Uterus (tissue), 4 donors: ENCODE measurements at places on chromosomes 1 and 21. TPM values are rescaled to one million over a fixed set of nuclear protein-coding genes. Genes with fewer than 3 reads are reported as not detected.

PERM1 gene
- not detected for total RNA-seq

MEX3A gene
- 0.29 TPM for total RNA-seq

FOXO6 gene
- total RNA-seq: 3.9 TPM

SLAMF7 gene
- total RNA-seq: 0.76 TPM

GALE gene
- 15.0 TPM for total RNA-seq

DMRTA2 gene
- total RNA-seq: not detected

GRCh38 chr1:10457875-10458274, 8.0 kb downstream of the CORT start:
- DNase-seq: no peak

DNA sequence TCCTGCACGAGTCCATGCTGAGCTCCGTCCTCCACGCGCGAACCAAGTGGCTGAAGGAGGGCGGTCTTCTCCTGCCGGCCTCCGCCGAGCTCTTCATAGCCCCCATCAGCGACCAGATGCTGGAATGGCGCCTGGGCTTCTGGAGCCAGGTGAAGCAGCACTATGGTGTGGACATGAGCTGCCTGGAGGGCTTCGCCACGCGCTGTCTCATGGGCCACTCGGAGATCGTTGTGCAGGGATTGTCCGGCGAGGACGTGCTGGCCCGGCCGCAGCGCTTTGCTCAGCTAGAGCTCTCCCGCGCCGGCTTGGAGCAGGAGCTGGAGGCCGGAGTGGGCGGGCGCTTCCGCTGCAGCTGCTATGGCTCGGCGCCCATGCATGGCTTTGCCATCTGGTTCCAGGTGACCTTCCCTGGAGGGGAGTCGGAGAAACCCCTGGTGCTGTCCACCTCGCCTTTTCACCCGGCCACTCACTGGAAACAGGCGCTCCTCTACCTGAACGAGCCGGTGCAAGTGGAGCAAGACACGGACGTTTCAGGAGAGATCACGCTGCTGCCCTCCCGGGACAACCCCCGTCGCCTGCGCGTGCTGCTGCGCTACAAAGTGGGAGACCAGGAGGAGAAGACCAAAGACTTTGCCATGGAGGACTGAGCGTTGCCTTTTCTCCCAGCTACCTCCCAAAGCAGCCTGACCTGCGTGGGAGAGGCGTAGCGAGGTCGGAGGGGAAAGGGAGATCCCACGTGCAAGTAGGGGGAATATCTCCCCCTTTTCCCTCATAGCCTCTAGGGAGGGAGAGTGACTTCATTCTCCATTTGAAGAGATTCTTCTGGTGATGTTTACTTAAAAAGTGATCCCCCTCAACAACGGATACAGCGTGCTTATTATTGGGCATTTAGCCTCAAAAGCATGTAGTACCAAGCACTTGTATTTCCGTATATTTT, 991 bp downstream of the PRMT6 start:
- peak; percentile 37 for DNase-seq

GRCh38 chr1:39905172-39905571, 3.5 kb upstream of the MYCL start:
- no peak for DNase-seq

DNA sequence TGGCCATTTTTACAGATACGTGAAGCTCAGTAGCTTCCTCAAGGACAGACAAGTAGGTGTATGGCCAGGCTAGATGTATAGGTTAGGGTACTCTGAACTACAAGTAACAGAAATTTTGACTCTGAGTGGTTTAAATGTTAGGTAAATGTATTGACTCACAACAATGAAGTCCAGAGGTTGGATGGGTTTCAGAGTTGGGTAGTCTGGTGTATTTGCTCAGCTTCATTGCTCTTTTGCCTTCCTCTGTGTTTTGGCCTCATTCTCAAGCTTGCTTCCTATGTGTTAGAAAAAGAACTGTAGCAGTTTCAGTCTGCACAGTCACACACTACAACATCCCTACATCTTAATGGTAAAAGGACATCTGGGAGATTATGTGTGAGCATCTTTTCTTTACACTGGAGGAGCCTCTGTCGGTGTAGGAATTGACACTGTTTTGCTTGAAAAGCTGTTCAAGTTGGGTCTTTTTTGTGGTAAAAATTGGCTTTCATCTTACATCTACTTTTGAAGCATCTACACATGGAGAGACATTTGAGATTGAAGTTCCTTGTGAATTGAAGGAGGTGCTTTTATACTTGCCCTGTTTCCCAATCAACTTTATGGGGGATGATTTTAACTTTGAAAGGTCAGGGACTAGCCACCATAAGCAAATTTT, 64.4 kb downstream of the MAST2 start:
- DNase-seq: no peak

GRCh38 chr1:107702946-107703571, 261.9 kb downstream of the VAV3 start:
- DNase-seq: no peak

GRCh38 chr1:156148216-156148615, 5.2 kb upstream of the SEMA4A start:
- DNase-seq: no peak

DNA sequence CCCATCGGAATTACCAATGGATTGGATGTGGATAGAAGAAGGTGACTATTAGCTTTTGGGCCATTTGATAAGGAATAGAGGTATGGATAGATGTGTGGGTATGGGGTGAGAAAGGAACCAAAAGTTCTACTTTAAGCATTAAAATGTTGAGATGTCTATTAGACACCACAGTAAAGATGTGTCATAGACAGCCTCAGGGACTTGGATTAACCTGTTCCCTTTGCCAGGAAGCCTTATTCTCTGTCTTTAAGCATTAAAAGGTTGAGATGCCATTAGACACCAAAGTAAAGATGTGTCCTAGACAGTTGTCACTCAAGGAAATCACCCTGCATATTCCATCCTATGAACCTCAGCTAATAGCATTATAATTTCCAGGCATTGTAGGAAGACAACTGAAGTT, 11.0 kb upstream of the DENND1B start:
- no peak for DNase-seq

DNA sequence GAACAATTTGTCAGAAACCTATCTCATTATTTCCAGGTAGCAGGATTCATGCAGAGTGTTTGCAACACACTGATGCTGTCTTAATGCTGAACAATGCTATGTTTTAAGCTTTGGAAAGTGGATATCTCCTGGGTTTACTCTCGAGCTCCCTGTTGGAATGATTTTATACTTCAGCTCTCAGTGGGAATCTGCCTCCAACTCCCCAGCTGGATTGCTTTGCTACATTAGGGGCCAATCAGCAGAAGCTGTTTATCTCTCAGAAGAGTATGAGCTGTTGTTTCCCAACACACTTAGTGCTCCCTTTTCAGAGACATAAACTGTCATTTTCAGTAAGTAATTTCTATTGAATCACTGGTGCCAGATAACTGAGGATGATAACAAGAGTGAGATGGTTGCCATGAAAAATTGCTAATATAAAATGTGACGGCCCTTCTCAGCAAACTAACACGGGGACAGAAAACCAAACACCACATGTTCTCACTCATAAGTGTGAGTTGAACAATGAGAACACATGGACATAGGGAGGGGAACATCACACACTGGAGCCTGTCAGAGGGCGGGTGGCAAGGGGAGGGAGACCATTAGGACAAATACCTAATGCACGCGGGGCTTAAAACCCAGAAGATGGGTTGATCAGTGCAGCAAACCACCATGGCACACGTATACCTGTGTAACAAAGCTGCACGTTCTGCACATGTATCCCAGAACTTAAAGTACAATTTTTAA, 265.9 kb upstream of the RUNX1 start:
- no peak for DNase-seq

DNA sequence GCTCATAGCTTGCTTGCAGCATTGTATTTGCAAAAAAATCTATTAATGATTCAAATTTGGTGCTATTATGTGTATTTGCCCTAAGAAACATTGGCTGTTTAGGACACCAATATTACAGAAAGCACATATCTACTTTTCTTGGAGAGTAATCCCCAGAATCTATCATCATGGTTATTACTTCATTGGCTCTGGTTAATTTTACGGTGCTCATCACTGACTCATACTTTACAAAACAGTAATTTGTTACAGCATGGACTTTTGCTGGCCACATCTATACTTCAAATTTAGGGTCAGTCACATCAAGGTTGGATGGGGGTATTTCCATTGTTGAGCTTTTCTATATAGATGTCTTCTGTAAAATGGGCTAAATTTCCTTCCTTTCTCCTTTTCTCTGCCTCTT, 45.7 kb downstream of the SH3GLB1 start:
- DNase-seq: no peak

DNA sequence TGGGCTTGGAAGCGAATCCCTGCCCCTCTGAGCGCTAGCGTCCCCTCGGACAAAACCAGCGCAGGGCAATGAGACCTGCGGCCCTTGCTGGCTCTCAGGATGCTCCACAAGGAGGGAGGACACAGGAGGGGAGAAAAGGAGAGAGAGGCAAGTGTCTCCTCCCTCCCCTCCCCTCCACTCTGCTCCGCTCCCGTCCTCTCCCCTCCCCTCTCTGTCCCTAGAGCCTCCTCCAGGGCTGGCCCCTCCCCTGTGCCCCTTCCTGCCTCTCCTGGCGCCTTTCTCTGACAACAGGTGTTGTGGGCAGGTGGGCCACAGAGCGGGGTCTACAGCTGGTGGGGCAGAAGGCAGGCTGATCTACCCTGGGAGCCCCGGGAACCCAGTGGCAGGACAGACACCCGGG, 35.2 kb downstream of the TP73 start:
- no peak for DNase-seq

GRCh38 chr1:999725-1000356, at the start of gene HES4:
Gene HES4, minus strand, starts transcription at chr1:1000097. Its CDS starts 124 bp downstream, at chr1:999973.
- peak; percentile 90 for DNase-seq

DNA sequence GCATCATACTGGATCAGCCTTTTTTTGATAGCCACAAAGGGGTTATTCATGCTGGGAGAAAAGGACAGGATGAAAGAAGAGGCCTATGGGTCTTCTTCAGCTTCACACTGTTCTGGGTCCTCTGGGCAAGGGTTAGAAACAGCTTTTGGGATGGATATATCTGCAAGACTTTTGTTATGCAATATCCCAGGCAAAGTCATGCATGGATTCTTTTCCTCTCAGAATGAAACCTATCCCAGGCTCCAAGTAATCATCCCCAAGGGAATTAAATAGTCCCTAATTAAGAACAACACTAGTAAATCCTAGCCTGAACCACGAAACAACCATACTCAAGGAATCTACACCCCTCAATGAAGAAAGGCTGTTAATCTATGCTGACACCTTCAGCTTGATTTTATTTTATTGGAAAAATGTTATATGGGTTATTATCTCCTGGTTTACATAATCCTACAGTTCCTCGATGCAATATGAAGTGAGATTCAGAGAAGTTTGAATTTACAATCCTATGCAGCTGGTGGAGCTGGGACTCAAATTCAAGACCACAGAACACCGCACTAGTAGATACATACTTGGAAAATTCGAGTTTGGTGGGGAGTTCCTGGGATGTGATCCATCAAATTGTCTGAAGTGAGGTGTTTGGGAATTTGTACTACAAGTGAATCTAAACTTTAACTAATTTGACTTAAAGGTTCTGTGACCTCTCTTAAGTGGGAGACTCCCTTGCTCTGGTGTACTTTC, 338.6 kb downstream of the TBX15 start:
- no peak for DNase-seq

DNA sequence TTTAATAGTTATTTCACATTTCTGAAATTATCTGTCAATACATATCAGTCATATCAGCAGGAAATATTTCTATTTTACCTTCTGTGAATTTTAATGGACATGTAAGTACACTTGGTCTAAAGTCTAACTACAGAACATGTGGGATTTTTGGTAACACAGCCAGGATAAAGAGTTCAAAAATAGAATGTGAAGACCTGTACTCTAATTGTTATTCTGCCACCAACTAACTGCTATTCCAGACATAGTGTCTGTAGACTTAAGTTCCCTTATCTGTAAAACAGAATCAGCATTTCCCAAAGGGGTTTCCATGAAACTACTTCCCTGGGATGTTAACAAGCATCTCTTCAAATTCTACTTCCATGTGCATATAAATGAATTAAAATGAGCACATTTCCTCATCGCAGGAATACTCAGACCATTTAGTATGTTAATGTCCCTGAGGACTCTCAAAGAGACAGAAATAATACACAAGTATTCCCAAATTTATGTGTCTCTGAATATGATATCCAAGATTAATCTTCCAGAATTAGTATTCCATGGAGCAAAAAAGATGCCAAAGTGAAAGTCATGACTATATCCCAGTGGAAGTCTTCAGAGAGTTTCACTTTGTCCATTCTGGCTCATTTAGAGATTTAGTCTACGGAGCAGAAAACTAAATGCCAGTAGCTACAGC, 325.6 kb downstream of the NEGR1 start:
- no peak for DNase-seq
